Left lung (tissue), 14 donors: ENCODE measurements at places on chromosomes 5 and 9. TPM values are rescaled to one million over a fixed set of nuclear protein-coding genes. Genes with fewer than 3 reads are reported as not detected.

- DNase-seq = no peak
These were observed 40.0 kb downstream of the GABRG2 start for GRCh38 chr5:162107591-162107990.

- no peak for DNase-seq
These were observed 1824.4 kb upstream of the CDH9 start for GRCh38 chr5:28862860-28863196.

TPRN gene
- 21.6 TPM for total RNA-seq

IL3 gene
- total RNA-seq = not detected

LCN2 gene
- 155 TPM for total RNA-seq

GRCh38 chr5:173920866-173921555 is 32.9 kb downstream of the CPEB4 start:
- no peak for DNase-seq

DNA sequence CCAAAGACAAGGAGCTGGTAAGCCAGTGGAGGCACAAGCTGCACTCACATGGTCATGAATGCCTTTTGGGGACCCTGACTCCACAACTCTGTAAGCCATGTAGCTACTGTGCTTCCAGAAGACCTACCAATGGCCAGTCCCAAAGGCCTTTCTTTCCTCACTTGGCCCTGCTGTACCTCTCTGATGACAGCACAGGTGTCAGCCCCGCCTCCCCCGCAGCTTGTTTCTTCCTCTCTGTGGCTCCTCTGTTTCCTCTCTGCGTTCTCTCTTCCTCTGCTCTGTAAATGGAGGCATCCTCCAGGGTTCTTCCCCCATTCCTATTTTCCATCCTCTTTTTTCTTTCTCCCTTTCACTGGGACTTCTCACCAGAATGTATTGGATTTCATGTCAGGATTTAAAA is 26.7 kb downstream of the SH3TC2 start:
- DNase-seq = no peak

TMED7 gene
- 101 TPM for total RNA-seq

- no peak for DNase-seq
These were observed 448.4 kb downstream of the MTRR start for GRCh38 chr5:8317335-8317734.

DNA sequence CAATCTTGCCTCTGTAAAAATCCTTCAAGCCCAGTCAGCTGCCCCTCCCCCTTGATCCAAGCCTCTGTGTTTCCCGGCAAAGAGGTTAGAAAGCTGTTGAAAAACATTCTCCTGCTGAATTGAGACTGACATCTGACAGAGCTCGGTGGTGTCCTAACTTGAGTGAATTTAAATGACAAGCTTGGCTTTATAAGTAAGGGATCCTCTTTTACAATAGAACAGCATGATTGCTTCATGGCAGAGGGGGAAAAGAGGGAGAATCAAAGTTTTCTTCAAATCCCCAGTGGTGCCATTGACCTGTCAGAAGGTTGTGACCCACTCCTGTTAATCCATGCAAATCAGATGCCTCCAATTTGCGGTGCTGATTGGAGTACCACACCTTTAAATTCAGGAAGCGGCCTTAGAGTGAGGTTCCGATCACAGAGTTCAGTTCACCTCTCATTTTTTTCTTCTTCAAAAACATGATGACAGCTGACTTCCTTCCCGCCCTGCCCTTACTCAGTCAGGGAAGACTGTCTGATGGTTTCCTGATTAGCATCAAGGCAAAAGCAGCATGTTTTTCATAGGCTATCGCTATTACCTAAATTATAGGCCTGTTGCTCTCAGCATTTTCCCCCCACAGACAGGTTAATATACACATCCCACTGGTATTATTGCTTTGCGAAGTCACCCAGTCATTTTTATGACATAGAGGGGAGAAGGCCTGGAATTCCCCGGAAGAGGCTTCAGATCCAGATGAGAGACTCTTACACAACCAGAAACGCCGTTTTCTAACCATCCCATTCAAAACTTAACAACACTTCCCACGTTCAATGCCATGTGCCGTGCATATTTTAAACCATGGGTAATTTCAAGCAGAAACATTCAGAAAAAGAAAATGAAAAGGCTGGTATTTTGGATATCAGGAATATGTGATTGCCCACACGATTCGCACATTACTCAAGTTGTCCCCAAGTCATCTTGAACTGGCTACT is 141.4 kb downstream of the EBF1 start:
- DNase-seq = no peak

- no peak for DNase-seq
These were observed 5.4 kb downstream of the SLC35A4 start for GRCh38 chr5:140570058-140570457.

DNA sequence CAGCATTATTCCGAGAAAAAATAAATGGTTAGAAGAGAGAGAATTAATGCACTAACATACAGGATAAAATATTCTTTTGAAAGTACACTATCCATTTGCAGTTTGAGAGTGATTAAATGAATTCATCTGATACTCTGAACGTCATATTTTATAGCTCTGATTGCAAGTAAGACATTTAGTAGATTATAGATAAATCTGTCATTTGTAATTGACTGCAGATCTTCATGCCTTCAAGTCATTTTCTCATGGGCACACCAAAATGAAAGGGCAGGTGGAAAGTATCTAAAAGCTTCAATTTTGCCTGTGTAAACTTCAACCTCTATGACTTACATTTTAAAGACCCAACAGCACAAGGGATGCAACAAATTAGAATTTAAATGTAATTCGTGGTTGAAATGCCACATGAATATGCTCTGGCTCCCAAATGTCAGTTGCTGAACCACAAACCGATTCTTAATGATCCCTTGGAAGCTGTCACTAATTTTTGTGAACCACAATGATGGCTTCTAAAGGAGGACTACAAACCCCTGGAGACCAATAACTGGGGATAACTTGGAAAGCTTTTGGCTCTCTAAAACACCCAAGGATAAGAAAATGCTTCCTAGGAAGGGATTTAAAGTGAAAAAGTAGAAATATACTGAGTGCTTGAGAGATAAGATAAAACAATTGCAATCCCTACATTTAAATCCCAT is 3.9 kb downstream of the TYRP1 start:
- no peak for DNase-seq

GRCh38 chr5:157821822-157822622 is 36.9 kb downstream of the CLINT1 start:
- DNase-seq = no peak

SPAAR gene
- total RNA-seq = 6.8 TPM

OSTF1 gene
- total RNA-seq = 62.4 TPM

DNA sequence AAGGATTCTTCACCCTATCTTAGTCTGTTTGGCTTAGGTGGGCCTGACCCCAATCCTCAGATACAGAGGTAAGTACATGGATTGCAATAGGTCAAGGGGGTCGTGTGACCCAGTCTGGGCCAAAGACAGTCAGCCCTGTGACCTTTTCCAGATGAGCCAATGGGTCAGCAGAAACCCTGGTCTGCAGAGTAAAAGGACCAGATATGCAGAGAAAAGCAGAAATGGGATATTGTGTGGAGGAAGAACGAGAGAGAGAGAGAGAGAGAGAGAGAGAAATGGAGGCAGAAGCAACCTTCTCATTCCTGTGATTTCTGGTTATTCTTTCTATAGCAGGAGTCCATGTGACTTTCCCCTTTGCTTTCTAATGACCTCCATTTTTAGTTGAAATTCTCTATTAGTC is 40.4 kb upstream of the CRB2 start:
- no peak for DNase-seq

GRCh38 chr5:5619546-5619945 is 197.1 kb downstream of the ICE1 start:
- no peak for DNase-seq

PCDHA5 gene
- total RNA-seq = 0.37 TPM

ZNF300 gene
- 3.0 TPM for total RNA-seq

ARSB gene
- total RNA-seq = 26.0 TPM

- no peak for DNase-seq
These were observed 22.3 kb upstream of the TBCA start for GRCh38 chr5:77798456-77798855.

GRCh38 chr5:111153945-111154344 is 61.8 kb downstream of the WDR36 start:
- DNase-seq = no peak

WNK2 gene
- 0.93 TPM for total RNA-seq

DNA sequence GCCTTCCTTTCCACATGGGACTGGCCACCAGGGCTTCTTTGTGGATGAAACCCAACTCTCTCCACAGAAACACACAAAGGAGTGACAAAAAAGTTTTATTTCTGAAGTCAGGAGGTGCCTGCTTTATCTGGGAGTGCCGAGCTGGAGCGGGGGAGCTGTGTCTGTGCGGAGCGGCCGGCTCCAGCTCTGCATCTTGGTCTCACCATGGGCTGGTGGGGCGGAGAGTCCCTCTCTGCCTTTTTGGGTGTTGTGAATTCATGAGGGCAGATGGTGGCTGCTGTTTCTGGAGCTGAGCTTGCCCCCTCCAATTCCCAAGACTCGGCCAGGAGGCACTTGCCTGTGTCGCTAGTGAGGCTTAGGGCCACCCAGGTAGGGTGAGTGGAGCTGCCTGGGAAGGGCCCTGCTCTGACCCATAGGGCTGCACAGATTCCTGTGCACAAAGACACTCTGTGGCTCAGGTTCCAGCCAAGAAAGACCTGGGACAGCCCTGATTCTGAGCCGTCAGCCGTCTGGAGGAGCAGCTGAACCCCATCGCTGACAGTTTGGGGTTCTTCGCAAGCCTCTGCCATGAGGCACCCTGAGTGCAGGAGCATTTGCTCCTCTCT is 1.4 kb downstream of the DBH start:
- DNase-seq = no peak

- no peak for DNase-seq
These were observed 634.4 kb upstream of the WWC1 start for GRCh38 chr5:167657016-167657415.

PTPRD gene
- total RNA-seq = 24.2 TPM

GRCh38 chr9:69689991-69690538 is 17.9 kb upstream of the APBA1 start:
- no peak for DNase-seq

GRCh38 chr9:92954049-92954861 is 6.9 kb downstream of the FGD3 start:
- no peak for DNase-seq

DNA sequence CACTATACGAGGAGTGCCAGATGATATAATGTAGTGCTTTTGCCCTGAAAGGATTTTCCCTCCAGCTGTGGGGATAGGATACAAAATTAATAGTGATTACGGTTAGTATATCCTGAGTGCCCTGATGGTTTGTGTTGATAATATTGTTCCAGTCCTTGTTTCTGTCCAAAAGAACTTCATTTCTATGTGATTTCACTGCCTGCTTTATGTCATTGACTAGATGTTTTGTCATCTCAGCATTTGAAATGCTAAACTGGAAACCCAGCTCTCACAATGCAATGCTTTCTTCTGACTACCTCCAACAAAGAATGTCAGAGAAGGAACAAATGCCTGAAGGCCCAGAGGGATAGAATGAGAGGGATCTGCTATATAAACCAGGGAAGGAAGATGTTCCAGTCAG is 177.8 kb downstream of the NIPBL start:
- DNase-seq = no peak

GRCh38 chr5:96896806-96897205 is 20.5 kb downstream of the ERAP2 start:
- DNase-seq = peak; percentile 38

DNA sequence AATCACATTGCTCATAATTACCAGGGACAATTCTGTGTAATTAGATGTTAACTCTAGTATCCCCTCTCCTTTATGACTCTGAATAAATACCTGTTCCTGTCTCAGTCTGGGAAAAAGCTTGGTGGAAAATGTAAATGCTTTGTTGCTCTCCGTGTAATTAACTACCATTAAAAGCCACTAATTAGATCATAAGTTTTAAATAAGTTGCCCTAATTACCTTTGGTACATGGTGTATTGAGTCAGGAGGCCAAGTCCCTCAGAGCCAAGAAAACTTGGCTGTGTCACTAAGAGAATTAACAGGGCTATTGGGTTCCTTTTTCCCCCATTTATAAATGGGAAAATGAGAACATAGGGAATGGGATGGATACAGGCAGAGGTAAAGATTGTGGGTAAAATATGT is 617.6 kb downstream of the TLR4 start:
- no peak for DNase-seq
